ENCODE measurements at places on chromosomes 6 and 20.

DNA sequence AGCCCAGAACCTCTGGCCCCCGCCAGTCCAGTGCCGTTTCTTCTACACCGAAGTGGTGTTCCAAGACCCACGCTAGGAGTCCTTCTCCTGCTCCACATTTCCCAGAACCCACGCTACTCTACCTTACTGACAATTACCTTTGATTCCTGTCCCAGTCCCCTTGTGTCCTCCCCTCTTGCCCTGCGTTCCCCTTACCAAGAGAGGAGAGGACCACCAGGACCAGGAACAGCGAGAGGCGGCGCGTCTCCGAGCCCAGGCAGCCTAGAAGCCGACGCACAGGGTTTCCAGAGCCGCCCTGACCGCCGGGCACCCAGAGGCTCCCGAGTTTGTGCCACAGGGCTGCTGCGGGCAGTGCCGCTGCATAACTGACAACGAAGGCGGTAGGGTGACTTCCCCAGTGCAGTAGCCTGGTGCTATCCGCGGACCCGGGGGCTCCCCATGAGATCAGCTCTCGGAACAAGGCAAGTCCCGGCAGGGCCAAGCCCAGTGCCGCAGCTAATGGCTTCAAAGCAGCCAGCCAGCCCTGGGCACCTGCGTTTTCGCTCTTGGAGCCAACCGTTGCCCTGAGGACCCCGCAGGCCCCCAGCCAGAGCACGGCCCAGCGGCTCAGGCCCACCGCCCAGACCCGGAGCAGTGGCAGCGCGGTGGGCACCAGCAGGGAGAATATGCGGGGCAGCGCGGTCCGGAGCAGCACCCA, 512 bp downstream of the TAP1 start:
- peak; percentile 81 for DNase-seq

DNA sequence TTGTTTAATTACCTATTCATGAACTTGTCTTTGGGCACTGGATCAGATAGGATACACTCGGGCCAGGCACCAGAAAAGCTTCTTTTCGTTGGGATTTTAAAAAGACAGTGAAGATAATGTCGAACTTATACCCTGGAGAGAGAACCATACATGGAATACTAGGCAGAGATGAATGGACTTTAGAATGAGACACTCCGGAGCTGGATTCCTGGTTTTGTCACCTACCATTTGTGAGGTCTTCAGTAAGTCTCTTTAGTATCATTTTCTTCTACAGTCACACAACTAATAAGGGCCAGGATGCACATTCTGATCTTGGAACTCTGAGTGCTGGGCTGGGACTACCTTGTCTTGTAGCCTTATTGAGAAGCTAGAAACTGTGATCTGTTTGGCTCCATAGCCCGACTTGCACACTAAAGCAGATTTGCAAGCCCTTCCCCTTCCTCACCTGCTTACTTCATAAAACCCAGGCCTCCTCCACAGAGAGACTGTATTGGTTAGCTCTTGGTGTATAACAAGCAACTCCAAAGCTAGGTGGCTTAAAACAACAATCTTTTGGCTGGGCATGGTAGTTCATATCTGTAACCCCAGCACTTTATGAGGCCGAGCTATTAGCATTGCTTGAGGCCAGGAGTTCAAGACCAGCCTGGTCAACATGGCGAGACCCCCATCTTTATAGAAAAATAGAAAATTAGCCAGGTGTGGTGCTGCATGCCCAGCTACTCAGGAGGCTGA, 7.4 kb upstream of the IFT52 start:
- DNase-seq, result no peak

DNA sequence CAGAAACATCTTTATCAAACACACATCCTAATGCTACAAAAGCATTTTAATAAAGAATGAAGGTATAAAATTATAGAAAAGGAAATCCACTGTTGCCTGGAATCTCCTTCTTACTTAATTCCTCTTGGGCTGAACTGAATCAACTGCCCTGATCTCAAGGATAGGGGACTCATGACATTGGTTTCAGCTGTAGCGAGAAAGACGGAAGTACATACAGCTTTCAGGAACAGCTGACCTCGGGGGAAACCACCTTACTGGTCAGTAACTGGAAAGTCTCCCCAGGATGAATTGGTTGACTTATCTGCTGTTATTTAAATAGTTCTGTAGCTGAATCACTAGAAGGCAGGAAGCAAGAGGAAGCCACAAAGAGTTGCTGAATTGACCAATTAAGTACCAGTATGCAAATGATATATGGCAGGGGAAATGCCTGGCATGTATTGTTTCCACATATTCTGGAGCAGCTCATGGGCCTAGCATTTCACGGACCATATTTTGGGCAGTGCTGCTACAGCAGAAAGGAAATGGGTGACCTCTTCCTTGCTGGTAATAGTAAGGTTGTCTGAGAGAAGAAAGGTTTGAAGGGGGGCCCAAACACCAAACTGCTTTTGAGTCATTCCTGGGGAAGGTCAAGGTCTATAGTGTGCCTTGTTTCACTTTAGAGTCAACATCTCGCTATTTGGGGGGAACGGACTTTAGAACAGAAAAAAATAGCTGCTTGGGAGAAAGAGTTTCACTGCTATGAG, 43.7 kb upstream of the MAP7 start:
- no peak for DNase-seq

- DNase-seq, result no peak
Measured at GRCh38 chr20:43669332-43669731, 2.4 kb downstream of the MYBL2 start.

- no peak for DNase-seq
Measured at GRCh38 chr20:57501461-57502335, 23.2 kb downstream of the CTCFL start.

GRCh38 chr6:143039548-143039947, 21.1 kb upstream of the AIG1 start:
- DNase-seq, result no peak

GRCh38 chr6:46926481-46926880, 4.7 kb upstream of the ADGRF5 start:
- no peak for DNase-seq

GRCh38 chr20:34421766-34422466, 58.8 kb downstream of the ITCH start:
- no peak for DNase-seq

DNA sequence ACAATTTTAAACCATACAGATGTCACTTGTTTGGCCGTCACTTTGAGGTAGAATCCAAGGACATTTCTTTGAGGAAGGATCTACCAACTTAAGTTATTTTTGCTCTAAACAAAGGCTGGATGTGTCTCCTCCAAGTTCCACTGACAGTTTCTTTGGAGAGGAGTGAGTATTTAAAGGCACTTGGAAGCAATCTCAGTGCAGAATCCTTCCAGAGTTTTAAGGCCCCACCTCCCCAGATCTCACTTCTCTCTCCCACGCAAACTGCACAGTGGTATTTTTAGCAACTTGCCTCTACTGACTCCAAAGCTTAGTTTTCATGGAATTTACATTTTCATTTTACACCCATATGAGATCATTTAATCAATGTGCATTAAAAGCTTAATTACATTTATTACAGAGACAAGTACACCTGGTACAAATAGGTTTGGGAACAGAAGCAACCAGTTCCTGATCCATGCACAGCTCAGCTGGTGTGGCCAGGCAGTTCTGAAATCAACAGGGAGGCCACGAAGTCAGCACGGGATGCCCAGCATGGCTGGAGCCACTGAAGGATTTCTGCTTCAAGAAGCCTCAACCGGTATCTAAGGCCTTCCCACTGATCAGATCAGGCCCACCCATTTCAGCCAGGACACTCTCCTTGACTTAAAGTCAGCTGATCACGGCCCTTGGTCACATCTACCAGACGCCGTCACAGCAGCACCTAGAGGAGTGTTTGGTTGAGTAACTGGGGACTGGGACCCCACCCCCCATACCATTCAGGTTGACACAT, 109.8 kb downstream of the SYCP2 start:
- peak; percentile 33 for DNase-seq

DNA sequence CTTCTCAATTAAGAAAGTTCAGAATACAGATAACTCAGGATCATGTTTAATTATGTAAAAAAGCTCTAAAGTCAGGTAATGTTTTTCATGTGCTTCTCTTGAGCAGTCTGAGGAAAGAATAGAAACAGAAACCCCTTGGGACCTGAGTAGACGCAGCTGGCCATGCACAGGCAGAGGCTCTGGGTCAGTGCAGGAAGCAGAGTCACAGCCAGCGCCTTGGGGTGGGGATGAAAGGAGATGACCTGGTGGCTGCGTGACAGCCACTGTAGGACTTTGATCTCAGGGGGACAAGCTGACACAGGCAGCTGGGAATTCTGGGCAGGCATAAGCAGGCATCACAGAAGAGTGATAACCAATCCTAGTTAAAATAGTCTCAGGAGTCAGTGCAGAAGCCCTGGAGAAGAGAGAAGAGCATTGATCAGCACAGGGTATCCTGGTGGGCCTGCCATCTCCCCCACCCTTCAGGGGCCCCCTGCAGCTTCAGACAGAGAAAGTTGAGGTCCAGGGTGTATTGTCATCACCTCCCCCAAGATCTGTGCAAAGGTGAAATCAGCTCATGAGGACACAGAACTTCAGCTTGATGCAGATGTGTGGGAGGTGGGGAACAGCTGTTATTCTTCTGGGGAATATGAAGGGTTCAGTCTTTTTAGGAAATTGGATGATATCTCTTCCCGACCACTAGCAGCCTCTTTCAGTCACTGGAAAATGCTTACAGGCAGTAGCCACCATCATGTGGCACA, 6.4 kb downstream of the HLA-DQB1 start:
- no peak for DNase-seq

- no peak for DNase-seq
Measured at GRCh38 chr6:105211831-105212230, 32.0 kb upstream of the POPDC3 start.

All from coronary artery (tissue), 2 donors.